ENCODE measurements at places on chromosomes 11 and 22.
A peak's percentile ranks its signal among the peaks of the same experiment; 100 is the strongest.

- no peak for DNase-seq
These were observed 3.6 kb downstream of the MED15 start for GRCh38 chr22:20510811-20511577.

DNA sequence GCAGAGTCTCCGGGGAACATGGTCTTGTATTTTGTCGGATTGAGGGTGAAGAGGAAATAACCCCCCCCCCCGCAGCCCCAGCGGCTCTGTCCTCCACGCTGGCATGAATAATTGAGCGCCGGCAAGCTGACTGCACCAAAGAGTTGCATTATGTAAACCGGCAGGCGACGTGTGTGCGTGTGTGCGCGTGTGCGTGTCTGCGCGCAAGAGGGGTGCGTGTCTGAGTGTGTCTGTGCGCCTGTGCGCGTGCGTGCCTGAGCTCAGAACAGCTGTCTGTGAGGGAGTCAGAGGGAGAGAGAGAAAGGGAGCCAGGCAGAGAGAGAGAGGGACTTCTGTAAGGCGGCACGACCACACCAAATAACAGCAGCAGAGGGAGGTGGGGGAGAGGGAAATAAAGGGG is 94.4 kb downstream of the SCN3B start:
- DNase-seq = peak; percentile 32

GRCh38 chr11:11243590-11244469 is 109.2 kb downstream of the CSNK2A3 start:
- no peak for DNase-seq

GRCh38 chr22:23233752-23234408 is 53.6 kb downstream of the BCR start:
- no peak for DNase-seq

DNA sequence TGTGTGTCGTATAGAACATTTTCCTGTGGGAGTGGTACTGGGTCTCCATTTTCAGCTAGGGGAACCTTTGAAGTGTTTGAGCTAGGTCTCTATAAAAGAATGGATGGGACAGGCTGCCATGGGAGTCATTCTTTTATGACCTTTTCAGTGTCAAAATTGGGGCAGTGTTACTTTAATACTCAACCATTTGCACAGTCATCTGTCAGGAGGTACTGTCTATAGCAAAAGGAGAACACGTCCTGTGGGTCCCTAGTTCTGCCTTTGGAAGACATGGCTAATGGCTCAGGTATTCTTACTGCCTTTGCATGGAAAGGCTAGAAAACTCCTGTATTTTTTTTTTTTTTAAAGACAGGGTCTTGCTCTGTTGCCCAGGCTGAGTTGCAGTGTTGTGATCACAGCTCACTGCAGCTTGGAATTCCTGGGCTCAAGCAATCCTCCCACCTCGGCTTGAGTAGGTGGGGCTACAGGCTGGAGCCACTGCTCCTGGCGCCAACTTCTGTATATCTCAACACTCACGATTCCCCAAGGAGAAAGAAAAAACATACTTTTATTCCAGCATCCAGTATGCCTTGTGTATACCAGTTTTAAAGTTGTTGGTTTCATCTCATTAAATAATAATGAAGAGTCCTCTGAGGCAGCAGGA is 2.1 kb upstream of the ATF4 start:
- no peak for DNase-seq

- peak; percentile 57 for DNase-seq
These were observed at the start of gene CBL for GRCh38 chr11:119205574-119206510. Gene CBL, plus strand, starts transcription at chr11:119206339. Its CDS starts 79 bp downstream, at chr11:119206418.

DNA sequence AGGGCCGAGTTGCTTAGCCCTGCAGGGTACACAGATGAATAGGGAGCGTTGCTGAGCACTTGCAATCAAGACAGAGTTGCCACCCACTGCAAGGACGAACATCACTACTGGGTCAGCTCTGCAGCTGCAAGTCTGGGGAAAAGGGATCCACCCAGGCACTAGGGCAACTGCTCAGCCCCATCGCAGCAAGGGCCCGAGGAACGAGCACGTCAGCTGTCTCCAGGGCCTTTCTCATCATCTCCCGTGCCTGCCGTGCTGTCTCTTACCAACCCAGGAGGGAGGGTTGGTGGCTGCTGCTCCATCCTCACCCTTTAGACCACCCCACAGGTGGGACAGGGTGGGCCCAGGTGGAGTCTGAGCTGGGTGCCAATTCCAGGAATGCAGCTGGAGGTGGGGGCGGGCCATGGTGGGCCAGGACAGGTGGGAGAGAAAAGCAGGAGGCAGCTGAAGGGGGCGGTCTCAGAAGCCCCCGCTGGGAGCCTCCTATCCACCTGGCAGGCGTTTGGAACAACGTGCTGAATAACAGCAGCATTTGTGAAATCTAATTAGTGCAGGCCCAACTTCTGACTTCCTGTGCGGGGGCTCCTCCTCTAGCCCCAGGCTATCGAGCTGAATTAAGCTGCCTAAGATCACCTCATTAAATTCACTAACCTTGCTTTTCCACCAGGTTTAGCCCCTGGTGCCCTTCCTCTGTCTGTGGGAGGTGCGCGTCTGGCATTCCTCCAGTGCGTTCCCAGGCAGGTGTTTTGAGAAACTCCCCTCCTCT is 252.5 kb downstream of the ST3GAL4 start:
- DNase-seq = no peak

DNA sequence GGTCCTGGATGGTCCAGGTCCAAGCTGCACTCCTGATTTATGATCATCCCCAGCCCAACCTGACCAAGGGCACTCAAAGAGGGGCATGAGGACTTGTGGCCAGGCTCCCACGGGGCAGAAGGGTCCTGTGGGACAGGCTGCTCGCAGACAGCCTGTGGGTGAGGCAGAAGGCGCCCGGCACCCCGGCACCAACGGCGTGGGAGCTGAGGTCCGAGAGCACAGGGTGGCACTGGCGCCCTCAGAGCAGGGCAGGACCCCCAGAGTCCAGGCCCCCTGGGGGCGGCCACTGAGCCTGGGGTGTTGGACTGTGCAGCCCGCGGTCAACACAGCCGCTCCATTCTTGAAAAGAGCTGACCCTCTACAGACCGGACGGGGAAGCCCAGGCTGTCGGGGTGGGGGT is 3.3 kb downstream of the IL17REL start:
- no peak for DNase-seq

DNA sequence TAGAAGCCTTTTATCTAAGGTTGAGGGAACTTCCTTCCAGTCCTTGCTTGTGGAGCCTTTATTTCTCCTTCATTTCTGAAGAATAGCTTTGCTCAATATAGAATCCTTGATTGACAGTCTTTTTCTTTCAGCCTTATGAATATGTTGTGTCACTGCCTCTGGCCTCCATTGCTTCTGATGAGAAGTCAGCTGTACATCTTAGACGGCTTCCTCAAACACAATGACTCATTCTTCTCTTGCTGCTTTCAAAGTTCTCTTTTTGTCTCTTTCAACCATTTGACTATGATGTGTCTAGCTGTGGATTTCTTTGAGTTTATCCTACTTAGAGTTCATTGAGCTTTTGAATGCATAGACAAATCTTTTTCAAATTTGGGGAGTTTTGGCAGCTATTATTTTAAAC is 893.2 kb downstream of the BRD1 start:
- no peak for DNase-seq

DNA sequence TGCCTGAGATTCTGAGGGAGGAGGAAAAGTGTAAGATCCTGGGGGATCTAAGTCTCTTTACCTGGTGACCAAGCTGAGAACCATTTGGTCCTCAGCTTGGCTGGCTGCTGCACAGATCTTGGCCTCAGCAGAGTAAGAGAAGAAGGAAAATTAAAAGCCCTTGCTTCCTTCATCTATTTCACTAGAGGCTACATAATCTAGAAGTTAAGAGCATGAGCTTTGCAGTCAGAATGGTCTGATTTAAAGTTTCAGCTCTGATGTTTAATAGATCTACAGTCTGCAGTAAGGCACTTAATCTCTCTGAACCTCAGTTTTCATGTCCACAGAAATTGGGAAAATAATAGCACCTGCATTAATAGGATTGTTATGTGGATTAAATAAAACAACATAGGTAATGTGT is 3.1 kb upstream of the ZBTB16 start:
- DNase-seq = no peak

- no peak for DNase-seq
These were observed 600.1 kb upstream of the CHORDC1 start for GRCh38 chr11:90822996-90823395.

- DNase-seq = no peak
These were observed 19.1 kb downstream of the KCNC1 start for GRCh38 chr11:17753641-17754040.

DNA sequence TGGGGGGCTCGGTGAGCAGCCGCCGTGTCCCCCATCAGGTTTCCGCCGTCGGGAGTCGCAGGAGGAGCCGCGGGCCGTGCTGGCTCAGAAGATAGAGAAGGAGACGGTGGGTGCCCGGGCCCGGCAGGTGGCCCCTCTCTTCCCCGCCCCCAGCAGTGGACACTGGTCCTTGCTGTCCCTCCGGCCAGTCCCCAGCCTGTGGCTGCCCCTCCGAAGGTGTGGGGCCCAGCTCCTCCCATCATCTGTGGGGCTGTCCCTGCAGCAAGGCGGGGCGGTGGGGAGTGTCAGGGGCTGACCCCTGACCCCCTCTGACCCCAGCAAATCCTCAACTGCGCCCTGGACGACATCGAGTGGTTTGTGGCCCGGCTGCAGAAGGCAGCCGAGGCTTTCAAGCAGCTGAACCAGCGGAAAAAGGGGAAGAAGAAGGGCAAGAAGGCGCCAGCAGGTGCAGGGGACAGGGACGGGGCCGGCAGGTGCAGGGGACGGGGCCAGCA is 15.3 kb downstream of the EPS8L2 start:
- no peak for DNase-seq

- DNase-seq = no peak
These were observed 83.0 kb downstream of the ALX4 start for GRCh38 chr11:44226945-44227344.

DNA sequence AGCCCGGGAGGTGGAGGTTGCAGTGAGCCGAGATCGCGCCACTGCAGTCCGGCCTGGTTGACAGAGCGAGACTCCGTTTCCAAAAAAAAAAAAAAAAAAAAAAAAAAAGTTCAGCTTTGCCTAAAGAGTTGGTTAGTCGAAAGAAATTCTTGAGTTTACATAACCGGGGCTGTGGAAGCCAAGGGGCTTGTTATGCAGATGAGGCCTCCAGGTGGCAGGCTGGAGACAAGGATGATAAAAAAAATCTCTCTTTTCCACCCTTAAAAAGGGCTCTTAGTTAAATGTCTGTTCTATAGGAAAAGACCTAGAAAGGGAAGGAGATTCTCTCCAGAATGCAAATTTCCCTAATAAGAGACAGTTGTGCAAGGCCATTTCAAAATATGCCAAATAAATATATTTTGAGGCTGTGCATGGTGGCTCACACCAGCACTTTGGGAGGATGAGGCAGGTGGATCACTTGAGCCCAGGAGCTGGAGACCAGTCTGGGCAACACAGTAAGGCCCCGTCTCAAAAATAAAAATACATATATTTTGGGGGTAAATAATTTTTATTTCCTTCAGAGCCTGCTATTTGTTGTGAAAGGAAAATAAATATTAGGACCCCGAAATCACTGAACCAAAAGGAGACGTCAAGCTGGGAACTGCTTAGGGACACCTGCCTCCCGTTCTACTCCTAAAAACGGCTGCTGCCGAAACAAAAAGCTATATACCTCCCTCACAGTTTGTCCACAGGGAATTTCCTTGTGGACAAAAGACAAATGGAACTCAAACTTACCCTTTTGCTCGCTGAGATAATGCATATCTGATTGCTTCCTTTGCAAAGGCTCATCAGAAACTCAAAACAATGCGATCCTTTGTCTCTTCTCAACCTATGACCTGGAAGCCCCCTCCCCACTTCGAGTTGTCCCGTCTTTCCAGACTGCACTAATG is 2.4 kb upstream of the IFITM2 start:
- DNase-seq = no peak

GRCh38 chr22:35930933-35931332 is 97.7 kb downstream of the RBFOX2 start:
- DNase-seq = no peak

- DNase-seq = no peak
These were observed 34.1 kb upstream of the CALCA start for GRCh38 chr11:15006139-15006759.

DNA sequence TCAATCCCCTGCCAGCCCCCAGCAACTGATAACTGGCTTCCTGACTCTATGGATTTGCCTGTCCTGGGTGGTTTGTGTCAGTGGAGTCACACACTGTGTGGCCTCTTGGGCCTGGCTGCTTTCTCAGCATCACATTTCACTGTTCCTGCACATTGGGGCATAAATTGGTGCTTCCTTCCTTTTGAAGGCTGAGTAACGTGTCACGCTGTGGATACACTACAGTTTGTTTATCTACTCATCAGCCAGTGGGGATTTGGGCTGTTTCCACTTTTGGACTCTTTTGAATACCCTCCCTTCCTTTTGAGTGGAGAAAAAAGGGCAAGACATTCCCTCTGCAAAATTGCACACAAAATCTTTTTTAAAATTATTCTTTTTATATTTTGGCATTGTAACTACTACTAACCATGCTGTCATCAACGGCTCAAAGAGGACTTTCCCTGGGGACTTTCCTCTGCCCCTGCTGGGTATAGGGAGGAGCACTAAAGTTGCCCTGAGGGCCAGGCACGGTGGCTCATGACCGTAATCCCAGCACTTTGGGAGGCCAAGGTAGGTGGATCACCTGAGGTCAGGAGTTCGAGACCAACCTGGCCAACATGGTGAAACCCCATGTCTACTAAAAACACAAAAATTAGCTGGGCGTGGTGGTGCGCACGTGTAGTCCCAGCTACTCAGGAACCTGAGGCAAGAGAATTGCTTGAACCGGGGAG is 7.8 kb upstream of the CELSR1 start:
- DNase-seq = no peak

- no peak for DNase-seq
These were observed 42.2 kb downstream of the USP28 start for GRCh38 chr11:113833151-113833550.

DNA sequence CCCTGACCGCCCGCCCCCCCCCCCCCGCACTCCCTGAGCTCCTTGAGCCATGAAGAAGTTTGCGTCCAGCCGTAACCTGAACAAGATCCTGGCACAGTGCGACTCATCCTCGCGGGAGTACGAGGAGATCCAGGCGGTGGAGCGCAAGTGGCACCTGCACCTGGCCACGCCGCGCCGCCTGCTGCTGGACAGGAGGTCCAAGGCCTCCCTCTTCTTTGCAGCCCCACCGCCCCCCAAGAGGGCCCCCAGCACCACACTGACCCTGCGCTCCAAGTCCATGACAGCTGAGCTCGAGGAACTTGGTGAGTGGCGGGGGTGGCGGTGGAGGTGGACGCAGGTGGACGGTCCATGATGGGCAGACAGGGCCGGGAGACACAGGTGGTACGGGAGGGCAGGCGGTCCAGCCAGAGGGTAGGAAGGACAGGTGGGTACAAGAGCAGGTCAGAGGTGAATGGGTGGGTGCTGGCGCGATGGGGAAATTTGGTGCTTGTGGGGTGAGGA is 32.1 kb upstream of the ACR start:
- no peak for DNase-seq

Measured in non-pigmented ciliary epithelial cell (primary cell).